Suprapubic skin (tissue), 4 donors: ENCODE measurements at places on chromosomes 2 and 18. TPM values are rescaled to one million over a fixed set of nuclear protein-coding genes. Genes with fewer than 3 reads are reported as not detected.

DNA sequence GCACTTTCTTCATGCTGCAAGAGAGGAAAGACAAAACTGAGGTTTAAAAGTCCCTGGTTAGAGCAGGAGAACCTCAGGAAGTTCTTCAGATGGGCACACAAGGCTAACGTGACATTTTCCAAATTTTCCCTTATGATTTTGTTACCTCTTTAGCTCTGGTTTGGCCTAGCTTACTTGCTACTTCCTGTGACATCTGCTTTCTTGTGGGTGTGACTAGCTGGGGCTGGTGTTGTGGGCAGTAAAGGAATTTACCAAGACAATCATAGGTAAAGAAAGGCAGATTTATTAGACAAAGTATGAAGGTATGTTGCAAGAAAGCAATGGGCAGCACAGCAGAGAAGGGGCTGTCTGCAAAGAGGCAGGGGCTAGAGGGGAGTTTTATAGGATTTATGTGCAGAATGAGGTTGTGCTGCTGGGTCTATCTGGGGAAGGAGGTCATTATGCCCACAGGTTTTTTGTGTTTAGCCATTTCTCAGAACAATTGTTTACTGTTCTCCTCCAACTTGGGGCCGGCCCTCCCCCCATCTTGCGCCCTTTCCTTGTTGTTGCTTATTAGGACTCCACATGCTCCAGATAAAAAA, 6.7 kb upstream of the TNP1 start:
- DNase-seq = no peak

C2orf78 gene
- total RNA-seq = not detected

- no peak for DNase-seq
Measured at GRCh38 chr2:176542476-176542875, 273.2 kb downstream of the MTX2 start.

DNA sequence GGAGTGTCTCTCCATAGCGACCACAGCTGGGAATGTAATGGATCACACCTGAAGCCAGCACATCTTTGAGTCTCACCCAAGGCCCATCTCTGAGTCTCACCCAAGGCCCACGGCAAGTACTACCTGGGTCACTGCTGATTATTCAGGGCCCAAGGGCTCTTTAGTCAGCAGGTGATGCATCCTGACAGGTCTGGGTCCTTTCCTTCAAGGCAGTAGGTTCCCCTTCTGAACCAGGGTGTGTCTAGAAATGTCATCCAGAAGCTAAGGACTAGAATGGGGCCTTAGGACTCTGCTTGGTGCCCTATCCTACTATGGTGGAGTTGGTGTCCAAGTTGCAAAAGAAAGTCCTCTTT, 248.1 kb downstream of the ZNF385B start:
- DNase-seq = no peak

- DNase-seq = peak; percentile 62
Measured at GRCh38 chr2:239307921-239308613, 92.8 kb downstream of the HDAC4 start.

RIT2 gene
- total RNA-seq = not detected

DNA sequence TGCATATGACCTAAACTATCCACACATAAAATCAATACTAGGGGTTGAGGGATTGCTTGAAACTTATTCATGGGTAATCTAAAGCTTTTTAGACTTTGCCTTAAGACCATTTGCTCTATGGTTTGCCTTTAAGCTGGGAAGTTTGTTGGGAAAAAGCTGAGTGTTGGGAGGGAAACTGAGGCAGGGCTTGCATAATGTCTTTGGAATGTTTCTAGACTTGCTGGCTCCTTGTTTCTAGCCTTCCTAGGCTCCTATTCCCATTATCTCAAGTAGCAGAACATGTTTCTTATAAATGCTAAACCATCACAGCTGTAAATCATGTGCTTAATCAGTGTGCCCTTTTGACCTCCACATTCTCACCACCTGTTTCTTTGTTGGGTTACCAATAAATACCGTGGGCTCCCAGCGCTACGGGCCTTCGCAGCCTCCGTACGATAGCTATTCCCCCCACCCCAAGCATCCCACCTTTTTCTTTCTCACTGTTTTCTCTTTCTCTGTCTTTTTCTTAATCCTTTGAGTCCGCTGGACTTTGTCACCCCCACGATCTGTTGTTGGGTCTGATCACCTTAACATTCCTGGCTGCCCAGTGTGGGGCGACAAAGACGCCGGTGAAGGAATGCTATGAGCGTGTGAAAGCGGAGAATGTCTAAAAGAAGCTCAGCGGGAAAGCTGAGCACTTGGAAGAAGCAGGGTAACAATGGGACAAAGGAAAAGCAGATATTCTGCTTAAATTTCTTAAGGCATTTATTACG, 49.4 kb upstream of the CWC22 start:
- no peak for DNase-seq

TXNDC2 gene
- total RNA-seq = not detected

DNA sequence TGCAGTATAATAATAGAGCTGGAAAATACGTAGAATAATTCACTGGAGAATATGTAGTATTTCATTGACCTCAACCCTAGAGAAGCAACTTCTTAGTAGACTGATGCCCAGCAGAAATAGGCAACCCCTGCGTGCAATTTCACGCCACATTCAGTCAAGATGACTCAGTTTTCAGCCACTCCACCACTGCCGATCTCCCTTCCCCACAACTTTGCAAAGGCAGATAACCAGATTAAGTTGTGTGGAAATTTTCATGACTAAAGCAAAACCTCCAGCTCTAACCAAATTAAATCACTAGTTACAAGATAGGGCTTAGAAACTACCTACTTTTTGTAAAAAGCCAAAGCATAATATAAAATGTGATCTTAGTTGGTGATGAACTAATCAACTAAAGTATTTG, 63.3 kb upstream of the STK17B start:
- DNase-seq = no peak

- DNase-seq = no peak
Measured at GRCh38 chr18:44855681-44856080, 175.0 kb downstream of the SETBP1 start.

CHN1 gene
- 4.9 TPM for total RNA-seq

GRCh38 chr2:239905884-239906654, 119.1 kb downstream of the NDUFA10 start:
- no peak for DNase-seq

DNA sequence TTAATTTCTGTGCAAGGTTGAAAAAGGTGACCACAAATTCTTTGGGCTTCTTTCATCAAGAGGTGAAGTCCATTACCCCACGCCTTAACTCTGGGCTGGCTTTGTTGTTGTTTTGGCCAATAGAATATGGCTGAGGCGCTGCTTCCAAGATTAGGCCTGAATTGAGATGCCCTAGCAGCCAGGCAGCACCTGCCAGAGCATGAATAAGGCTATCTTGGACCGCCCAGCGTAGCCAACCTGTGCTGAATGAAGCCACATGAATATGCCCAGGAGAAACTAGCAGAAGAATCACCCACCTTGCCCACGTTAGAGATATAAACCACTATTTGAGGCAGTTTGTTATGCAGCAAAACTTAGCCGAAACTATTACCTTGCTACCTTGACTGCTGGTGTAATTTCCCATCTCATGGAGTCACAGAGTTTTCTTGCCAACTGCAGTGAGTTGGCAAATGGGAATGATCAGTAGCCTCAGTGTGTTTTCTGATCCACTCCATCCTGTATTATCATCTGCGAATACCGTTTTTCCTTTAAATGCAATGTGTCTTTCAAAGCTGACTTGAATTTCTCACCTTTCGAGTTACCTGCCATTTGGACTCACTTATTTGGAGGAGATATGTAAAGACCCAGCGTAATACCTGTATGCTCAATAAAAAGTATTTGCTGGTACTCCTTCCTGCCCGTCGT, 679 bp downstream of the TSGA10 start:
- DNase-seq = no peak

DNA sequence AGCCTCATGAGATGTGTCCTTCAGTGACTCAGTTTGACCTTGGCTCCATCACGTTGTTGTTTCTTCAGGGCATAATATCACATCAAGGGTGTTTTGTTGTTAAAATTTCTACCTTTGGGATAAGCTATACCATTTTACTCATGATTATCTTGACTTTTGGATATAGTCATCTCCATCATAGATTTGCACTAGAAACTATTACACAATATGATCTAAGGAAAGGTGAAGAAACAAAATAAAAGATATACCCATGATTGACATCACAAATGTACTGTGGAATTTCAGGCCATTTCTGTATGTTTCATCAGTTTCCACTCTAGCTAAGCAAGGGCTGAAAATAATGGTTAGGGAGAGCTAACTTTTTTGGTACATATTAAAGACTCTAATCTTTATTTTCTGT, 24.7 kb upstream of the FAM171B start:
- DNase-seq = no peak

- no peak for DNase-seq
Measured at GRCh38 chr2:66507673-66508201, 72.8 kb downstream of the MEIS1 start.

DNA sequence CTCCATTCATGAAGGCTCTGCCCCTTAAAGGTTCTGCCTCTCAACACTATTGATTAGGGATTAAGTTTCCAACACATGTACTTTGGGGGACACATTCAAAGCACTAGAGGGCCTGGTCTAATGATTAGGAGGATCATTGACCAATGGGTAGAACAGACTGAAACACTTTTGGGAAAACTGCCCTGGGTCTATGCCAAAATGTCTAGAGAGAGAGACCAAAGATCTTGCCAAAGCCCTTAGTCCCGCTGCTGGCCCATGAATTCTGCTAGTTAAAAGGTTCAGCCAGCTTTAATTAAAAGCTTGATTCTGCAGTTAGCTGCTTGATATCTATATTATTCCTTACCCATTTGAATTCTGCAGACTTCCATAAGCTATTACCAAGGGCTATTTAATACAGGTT, 613.2 kb downstream of the SLC4A3 start:
- DNase-seq = no peak

DNA sequence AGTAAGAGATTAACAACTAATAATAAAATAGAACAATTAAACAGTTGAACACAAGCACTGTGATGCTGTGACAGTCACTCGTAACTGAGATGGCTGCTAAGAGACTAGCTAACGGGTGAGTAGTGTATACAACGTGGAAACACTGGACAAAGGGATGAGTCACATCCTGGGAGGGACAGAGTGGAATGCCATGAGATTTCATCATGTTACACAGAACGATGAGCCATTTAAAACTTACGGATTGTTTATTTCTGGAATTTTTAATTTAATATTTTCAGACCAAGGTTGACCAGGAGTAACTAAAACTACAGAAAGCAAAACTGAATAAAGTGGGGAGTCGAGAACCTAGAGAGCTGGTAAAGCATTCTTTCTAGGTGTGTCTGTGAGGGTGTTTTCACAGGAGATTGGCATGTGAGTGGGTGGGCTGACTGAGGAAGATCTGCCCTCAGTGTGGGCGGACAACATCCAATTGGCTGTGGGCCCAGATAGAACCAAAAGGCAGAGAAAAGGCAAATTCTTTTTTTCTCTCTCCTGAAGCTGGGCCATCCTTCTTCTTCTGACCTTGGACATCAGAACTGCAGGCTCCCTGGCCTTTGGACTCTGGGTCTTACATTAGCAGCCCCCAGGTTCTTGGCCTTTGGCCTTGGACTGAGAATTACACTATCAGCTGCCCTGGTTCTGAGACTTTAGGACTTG, 14.6 kb downstream of the TMSB10 start:
- DNase-seq = peak; percentile 69

SAG gene
- not detected for total RNA-seq

SRSF7 gene
- 91.2 TPM for total RNA-seq

- DNase-seq = no peak
Measured at GRCh38 chr18:78978349-78979055, 1.1 kb upstream of the SALL3 start.

- DNase-seq = no peak
Measured at GRCh38 chr18:72940986-72941385, 73.2 kb upstream of the NETO1 start.

DNA sequence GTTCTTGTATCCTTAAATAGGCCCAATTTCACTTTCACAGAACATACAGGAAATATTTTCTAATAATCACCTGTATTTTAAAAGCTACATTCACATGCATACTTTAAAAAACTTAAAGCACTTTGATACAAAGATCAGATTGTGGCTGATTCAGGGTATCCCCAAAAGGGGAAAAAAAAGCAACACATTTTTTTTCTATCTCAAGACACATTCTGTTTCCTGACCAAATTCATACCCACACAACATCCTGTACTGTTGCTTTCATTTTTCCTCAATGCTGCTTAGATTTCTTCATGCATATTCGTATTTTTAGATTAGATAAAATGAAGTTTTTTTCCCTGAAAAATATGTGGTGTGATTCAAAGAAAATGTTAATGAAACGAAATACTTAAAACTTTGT, 122.5 kb downstream of the TMEFF2 start:
- DNase-seq = no peak

DNA sequence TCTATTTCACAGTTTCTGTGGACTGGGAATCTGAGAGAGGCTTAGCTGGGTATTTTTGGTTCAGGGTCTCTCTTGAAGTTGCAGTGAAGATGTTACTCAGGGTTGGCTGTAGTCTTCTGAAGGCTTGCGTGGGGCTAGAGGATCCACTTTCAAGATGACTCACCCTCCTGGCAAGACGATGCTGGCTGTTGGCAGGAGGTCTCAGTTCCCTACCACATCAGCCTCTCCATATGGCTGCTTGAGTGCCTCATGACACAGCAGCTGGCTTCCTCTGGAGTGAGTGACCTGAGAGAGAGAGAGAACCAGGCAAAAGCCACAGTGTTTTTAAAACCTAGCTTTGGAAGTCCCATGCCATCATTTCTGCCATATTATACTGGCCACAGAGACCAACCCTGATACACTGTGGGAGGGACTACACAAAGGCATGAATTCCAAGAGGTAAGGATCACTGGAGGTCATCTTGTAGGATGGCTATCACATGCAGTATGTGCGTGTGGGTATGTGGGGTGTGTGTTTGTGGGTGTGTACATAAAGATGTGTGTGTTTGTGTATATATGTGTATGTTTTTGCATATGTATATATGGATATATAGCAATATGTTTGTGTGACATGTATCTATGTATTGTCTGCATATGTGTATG, 25.1 kb downstream of the DNPEP start:
- DNase-seq = no peak

DNA sequence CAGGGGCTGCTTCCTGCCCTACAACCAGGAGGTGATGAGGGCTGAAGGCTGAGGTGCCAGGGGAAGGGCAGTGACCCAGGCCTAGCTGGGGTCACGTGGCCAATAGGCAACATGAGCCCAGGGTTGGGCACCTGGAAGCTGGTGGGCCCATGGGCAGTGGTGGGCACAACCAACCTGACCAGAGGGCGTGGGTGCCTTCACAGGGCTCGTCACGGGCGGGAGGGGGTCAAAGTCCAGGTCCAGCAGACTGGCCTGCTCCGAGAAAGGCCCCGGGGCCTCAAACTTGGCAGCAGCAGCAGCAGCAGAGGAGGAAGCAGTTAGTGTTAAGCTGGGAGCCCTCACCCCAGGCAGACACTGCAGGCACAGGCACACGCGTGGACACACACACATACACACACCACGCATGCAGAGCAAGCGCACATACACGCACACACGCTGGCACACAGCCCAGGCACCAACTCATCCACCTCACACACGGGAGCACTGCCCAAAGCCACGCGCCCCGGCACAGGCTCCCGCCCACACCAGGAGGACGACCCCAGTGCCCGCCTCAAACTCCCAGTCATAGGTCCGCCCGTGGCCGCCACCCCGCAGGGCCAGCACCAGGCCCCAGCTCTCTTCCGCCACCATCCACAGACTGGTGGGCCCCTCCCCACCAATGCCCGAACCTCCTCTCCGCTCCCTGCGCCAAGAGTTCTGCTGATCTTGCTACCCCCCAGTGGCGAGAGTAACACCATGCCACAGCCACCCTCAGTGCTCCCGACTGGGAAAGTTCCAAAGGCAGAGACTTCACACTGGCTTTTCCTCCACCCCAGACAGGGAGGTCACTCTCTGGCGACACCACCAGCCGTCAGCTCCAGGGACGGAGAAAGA, 53.0 kb downstream of the BIN1 start:
- no peak for DNase-seq

- no peak for DNase-seq
Measured at GRCh38 chr18:76805221-76805620, 17.1 kb upstream of the ZNF236 start.

GRCh38 chr2:4862031-4862430, 830.2 kb upstream of the SOX11 start:
- DNase-seq = no peak
